ENCODE measurements at places on chromosomes 16 and 17. TPM values are rescaled to one million over a fixed set of nuclear protein-coding genes. Genes with fewer than 3 reads are reported as not detected.

DNA sequence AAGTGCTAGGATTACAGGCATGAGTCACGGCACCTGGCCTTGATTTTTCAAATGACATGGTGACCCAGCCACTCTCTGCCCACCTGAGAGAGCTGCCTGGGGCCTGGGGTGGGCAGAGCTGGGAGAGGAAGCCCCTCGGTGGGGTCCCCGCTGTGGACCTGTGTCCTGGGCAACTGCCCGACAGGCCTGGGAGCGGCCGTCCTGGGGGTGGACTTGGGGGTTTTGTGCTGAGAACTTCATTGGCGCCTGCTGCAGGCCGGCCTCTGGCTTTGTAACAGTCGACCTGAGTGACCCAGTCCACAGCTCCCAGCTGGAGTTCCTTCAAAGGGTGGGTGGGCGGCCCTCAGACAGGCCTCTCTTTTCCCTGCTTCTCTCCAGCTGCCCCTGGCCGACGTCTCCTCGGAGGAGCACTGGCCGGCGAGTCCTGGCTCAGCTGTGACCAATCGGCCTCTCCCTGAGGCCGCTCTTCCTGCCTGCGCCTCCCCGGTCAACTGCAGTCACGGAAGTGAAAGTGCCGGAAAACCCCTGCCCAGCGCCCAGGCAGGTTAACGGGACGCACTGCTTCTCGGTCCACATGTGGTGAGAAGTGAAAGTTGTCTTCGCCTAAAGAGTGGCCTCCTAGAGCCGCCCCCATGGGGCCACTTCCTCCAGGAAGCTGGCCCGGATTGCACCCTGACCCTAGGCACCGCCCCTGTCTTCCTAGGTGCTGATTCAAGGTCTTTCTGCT is 5.5 kb downstream of the CBFA2T3 start:
- peaks cover 95% of the 10 kb centered on the region for H3K4me1 ChIP-seq
- H3K27ac ChIP-seq: peak overlapping the region; percentile 83
- H3K27me3 ChIP-seq: no peaks in the 10 kb centered on the region
- DNase-seq: peak; percentile 59
- H3K36me3 ChIP-seq: peaks cover 7% of the 10 kb centered on the region

Gene NT5C
- 98.2 TPM for total RNA-seq

GRCh38 chr17:69763503-69763902 is 311.5 kb upstream of the KCNJ16 start:
- no peak overlapping the region for H3K4me3 ChIP-seq
- H3K27me3 ChIP-seq: no peaks in the 10 kb centered on the region
- H3K27ac ChIP-seq: no peak overlapping the region
- H3K4me1 ChIP-seq: no peaks in the 10 kb centered on the region
- H3K36me3 ChIP-seq: no peaks in the 10 kb centered on the region
- no peak for DNase-seq

Gene SLC35G6
- total RNA-seq: not detected

- DNase-seq: no peak
- H3K4me1 ChIP-seq: no peaks in the 10 kb centered on the region
- no peak overlapping the region for H3K27ac ChIP-seq
- H3K4me3 ChIP-seq: no peak overlapping the region
- no peaks in the 10 kb centered on the region for H3K36me3 ChIP-seq
- peaks cover 9% of the 10 kb centered on the region for H3K27me3 ChIP-seq
These were observed 158.6 kb upstream of the CDH5 start for GRCh38 chr16:66207883-66208265.

DNA sequence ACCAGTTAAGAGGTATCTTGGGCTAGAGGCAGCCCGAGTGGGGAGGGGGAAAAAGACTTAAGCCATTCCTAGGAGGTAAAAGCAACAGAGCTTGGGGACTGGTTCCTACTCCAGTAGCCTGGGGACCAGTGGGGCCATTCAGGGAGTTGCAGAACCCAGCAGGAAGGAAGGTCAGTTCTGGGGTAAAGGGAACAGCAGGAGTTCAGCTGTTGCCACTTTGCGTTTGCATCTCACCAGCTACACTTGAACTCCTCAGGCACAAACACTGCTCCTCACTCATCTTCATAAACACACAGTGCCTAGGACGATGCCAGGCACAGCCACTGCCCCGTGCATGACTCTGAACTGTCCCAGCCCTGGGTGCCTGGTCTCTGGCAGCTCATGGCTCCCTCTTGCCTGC is 4.0 kb downstream of the HAP1 start:
- no peak overlapping the region for H3K27ac ChIP-seq
- peaks cover 22% of the 10 kb centered on the region for H3K27me3 ChIP-seq
- peaks cover 20% of the 10 kb centered on the region for H3K4me1 ChIP-seq
- no peak overlapping the region for H3K4me3 ChIP-seq

DNA sequence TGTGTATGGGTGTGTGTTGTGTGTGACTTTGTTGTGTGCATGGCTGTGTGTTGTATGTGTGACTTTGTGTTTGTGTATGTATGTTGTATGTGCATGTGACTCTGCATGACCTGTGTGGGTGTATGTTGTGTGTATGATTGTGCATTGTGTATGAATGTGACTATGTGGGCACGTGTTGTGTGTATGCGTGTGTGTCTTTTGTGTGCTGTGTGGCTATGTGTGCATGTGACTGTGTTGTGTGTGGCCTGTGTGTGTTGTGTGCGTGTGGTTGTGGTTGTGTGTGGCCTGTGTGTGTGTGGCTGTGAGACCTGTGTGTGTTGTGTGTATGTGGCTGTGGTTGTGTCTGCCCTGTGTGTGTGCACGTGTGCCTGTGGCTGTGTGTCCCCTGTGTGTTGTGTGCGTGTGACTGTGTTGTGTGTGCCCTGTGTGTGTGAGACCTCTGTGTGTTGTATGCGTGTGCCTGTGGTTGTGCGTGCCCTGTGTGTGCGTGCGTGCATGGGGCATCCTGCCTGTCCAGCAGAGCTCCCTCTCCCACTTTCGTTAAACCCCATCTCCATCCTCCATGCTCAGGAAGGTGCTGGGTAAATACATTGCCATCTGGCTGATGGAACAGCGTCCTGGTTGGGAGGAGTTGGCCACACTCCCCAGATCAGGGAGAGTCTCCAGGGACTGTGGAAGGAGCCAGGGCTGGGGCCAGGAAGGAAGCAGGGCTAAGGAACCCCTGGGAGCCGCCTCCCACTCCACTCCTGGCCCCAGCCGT is 90.1 kb upstream of the GSE1 start:
- no peak overlapping the region for H3K4me3 ChIP-seq
- H3K4me1 ChIP-seq: no peaks in the 10 kb centered on the region
- no peak overlapping the region for H3K27ac ChIP-seq

DNA sequence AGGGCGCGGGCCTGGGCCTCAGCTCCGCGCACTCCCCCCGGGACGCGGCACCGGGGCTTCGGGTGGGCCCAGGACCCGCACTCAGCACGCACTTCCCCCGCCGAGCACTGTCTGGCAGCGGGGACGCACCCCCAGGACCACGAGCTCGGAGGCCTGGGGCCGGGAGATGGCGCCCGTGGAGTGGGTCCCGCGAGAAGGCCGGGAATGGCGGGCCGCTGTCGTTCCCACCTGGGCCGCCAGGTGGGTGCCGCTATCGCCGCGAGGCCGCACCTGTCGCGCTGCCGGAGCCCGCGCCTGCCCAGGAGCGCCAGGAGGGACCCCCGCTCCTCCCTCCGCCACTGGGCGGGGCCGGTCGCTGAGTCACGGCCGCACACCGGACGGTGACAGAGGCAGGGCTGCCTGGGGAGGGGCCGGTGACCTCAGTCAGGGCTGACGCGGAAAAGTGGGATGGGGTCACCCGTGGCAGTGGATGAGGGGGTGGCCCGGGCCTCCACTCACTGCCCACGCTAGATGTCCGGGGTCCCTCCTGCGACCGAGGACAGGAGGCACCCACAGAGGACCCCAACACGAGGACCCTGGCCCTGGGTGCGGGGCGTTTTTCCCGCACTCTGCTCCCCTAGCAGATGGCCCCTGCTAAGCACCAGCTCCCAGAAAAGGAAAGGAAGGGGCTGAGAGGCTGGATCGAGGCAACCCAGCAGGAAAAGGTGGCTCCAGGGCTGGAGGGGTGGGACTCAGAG is 6.9 kb upstream of the ACTG1 start:
- H3K36me3 ChIP-seq: peaks cover 9% of the 10 kb centered on the region
- H3K27ac ChIP-seq: peak overlapping the region; percentile 68
- H3K4me3 ChIP-seq: peak overlapping the region; percentile 93

- H3K4me1 ChIP-seq: peaks cover 5% of the 10 kb centered on the region
- H3K27me3 ChIP-seq: peaks cover 38% of the 10 kb centered on the region
- no peak overlapping the region for H3K4me3 ChIP-seq
- no peaks in the 10 kb centered on the region for H3K36me3 ChIP-seq
- no peak for DNase-seq
These were observed 5.1 kb upstream of the PYY start for GRCh38 chr17:43958748-43959352.

GRCh38 chr16:67181346-67181745 is 2.4 kb downstream of the MATCAP1 start:
- H3K4me1 ChIP-seq: peaks cover 18% of the 10 kb centered on the region
- H3K27ac ChIP-seq: no peak overlapping the region
- no peaks in the 10 kb centered on the region for H3K36me3 ChIP-seq

DNA sequence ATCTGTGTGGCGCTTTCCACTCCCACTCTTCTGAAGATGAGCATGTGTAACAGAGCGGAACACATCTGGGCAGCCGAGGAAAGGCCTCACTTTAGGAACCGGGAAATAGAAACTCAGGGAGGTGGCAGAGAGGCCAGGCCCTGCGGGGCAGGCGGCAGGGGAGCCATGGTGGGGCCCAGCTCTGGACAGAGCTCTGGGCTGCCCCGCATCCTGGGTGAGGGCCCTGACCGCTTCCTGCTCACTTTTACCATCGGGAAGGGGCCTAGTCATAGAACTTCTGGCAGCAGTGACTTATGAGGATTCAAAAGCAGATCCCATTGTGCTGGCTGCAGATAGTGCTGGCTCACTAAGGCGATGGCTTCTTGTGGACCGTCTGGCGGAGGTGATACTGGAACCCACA is 22.6 kb downstream of the COX4I1 start:
- peaks cover 33% of the 10 kb centered on the region for H3K4me1 ChIP-seq
- no peaks in the 10 kb centered on the region for H3K27me3 ChIP-seq
- no peaks in the 10 kb centered on the region for H3K36me3 ChIP-seq

Gene PSMC3IP
- total RNA-seq: 9.0 TPM

GRCh38 chr17:8806926-8807550 is 7.9 kb upstream of the MFSD6L start:
- H3K4me1 ChIP-seq: peaks cover 42% of the 10 kb centered on the region
- H3K4me3 ChIP-seq: peak overlapping the region; percentile 56
- DNase-seq: peak; percentile 34
- peak overlapping the region; percentile 92 for H3K27ac ChIP-seq
- peaks cover 15% of the 10 kb centered on the region for H3K36me3 ChIP-seq
- no peaks in the 10 kb centered on the region for H3K27me3 ChIP-seq

Gene ELMO3
- total RNA-seq: 6.9 TPM

DNA sequence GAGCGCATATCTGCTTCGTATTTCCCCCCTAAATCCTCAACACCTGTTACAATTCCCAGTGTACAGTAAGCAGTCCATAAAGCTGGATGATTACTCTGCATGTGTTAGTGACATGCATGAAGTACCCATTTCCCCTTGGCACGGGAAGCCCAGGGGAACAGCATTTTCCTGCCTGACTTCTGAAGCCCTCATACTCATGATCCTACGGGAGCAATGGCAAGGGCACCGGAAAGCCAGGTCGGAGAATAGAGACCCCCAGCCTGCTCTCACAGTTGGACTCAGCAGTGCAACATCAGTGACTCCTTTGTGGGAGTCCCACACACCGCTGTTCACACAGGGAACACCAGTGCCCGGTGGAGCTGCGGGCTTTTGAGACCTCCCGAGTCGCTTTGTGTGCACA is 336.9 kb downstream of the CDH13 start:
- H3K4me3 ChIP-seq: no peak overlapping the region
- H3K4me1 ChIP-seq: no peaks in the 10 kb centered on the region
- H3K36me3 ChIP-seq: no peaks in the 10 kb centered on the region

DNA sequence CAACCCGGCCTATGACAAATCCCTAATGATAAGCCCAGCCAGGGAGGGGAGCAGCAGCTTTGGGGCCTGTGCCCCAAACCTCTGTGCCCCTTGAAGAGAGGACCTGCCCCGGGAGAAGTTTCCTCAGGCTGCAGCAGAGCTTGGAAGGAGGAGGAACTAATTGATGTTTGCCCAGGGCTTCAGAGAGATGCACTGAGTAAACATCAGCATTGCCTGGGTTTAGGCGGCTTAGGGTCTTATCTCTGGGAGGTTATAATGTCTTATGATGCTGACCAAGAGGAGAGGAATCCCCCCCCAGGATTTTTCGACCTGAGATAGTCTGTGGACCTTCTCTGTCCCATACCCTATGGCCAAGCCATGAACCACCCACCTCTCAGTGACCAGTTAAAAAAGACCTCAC is 148.7 kb upstream of the SDK2 start:
- DNase-seq: no peak
- H3K4me1 ChIP-seq: no peaks in the 10 kb centered on the region
- H3K36me3 ChIP-seq: no peaks in the 10 kb centered on the region
- no peak overlapping the region for H3K4me3 ChIP-seq

Data from activated B cell treated with CpG ODN at 0.5 μM for 24 hours (primary cell).